ENCODE measurements at places on chromosomes 5 and 9. TPM values are rescaled to one million over a fixed set of nuclear protein-coding genes. Genes with fewer than 3 reads are reported as not detected.
A peak's percentile ranks its signal among the peaks of the same experiment; 100 is the strongest.

SLC25A2 gene
- polyA plus RNA-seq = not detected

KLHL3 gene
- 4.0 TPM for polyA plus RNA-seq

DOLPP1 gene
- polyA plus RNA-seq = 9.1 TPM

COL15A1 gene
- polyA plus RNA-seq = 227 TPM

ITK gene
- 0.31 TPM for polyA plus RNA-seq

MYO10 gene
- 35.3 TPM for polyA plus RNA-seq

ANKRD34B gene
- polyA plus RNA-seq = 0.08 TPM

IFNK gene
- polyA plus RNA-seq = not detected

PKD2L2 gene
- 0.74 TPM for polyA plus RNA-seq

LHX3 gene
- not detected for polyA plus RNA-seq

GPR150 gene
- polyA plus RNA-seq = 0.22 TPM

ACTBL2 gene
- polyA plus RNA-seq = not detected

DNA sequence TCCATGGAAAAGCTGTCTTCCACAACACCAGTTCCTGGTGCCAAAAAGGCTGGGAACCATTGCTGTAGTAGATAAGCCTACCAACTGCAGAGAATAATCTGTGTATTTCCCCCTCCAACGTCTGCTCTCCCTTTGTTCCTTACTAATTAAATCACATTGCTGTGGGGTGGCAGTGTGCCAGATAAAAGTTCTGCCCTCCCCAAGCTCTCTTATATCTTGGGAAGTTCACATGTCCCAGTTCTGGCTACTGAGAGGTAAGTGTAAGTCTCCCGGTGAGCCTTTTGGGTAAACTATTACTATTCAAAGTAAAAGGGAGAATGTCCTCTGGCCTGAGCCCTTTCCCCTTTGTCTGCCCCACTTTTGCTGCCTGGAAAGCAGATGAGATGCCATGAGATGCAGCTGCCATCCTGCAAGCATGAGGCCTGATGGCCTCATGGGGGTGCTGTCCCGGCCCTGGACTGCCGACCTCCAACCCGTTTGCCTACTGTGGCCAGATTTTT lies 14.7 kb downstream of the ENC1 start:
- DNase-seq = no peak

- DNase-seq = no peak
These were observed 56.8 kb downstream of the LIX1 start for GRCh38 chr5:97085459-97086181.

DNA sequence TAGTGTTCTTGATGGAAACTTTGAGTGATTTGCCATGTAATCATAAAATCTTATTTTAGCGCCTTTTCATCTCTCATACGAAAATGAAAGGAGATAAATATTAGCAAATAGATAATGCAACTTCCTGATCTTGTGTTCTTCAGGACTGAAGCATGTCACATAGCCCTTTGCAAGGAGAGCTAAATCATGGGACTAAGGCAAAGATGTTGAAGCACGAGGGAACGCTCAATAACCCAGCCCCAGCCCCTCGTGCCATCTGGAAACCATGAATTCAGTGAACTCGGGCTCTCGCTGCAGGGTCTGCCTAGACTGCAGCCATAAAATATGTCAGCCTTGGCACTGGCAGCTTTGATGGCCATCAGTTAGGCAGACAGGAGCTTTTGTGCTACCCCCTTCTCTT lies 58.2 kb downstream of the F2RL2 start:
- DNase-seq = no peak

- DNase-seq = no peak
These were observed 104.6 kb upstream of the SARDH start for GRCh38 chr9:133842721-133843227.

DNA sequence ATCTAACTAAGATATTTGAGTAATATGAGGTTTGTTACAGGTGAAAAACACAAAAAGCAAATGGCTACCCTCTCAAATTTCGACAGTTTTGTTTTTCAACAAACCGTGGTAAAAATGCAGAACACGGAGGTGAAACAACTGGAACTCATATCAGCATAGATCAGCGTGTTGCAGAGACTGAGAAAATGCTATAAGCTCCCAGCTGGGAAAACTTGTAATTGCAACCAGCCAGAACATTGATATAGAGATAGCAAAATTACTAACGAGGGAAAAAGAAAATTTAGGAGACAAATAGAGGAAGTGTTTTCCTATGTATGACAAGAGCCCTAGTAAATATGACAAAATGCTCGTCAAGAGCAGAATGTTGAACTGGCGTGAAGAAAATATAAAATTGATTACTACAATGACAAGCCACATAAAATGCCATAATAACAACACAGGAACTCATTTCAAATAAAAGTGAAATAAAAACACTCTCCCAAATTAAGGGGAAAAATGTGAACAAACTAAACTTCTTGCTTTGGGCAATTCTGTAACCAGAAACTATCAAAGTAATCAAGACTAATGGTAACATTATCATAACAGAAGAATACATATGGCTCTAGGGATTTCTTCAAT lies 1989.8 kb downstream of the EFNA5 start:
- DNase-seq = no peak

GRCh38 chr5:28714907-28715698 lies 1676.7 kb upstream of the CDH9 start:
- no peak for DNase-seq

- DNase-seq = peak; percentile 35
These were observed 94.4 kb upstream of the ITGA1 start for GRCh38 chr5:52693280-52693679.

- DNase-seq = no peak
These were observed 92.7 kb upstream of the SAP30L start for GRCh38 chr5:154352960-154353548.

DNA sequence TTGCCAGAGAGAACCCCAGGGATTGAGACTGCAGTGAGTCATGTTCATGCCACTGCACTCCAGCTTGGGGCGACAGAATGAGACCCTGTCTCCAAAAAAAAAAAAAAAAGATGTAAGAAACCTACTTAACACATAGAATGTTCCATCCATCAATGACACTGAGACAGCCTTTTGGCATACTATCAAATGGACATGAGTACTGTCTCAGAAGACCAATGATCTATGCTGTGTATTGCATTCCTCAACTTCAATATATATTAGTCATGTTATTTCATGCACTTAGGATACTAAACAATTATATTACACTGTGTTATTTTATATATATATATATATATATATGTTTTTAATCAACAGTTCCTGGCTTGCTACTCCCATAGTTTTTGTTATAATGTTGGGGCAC lies 57.1 kb upstream of the ANKH start:
- no peak for DNase-seq

DNA sequence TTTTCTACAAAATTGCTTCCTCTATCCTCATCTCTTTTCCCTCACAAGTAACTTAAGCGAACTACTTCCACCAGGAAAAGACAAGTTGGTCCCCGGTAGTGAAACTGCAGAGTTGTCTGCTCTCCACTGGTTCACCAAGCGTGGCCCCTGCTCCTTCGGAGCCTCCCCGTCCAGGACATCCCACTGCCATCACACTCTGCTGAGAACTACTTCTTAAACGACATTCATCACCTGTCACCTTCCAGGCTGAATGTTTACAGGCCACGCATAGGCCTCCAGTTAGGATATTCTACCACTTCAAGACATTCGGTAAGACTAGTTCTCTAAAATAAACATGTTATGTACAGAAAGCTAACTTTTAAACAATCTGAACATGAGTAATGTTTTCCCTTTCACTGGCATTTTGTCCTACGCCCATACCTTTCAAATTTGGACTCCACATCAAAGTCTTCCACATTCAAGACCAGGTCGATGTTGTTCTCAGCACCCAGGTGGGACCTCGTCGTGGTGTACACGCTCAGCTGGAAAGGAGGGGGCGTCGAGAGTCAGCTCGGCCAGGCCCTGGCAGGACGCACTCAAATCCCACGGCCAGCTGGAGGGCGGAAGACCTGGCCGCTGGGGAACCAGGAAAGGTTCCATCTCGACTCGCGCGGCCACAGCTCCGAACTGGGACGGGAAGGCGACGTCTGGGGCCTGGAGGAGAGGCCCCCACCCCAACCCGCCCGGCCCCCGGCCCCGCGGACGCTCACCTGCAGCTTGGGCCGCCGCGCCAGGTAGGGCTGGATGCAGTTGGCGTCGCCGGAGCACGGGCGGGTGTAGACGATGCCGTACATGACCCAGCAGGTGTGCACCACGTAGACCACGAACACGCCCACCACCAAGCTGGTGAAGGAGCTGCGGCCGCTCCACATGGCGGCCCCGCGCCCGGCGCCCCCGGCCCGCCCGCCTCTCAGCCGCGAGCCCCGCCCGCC lies 683 bp downstream of the CLPTM1L start:
- DNase-seq = no peak

GRCh38 chr5:24385617-24386016 lies 259.2 kb downstream of the CDH10 start:
- no peak for DNase-seq

- no peak for DNase-seq
These were observed 10.5 kb downstream of the MAST4 start for GRCh38 chr5:66606713-66607112.

- no peak for DNase-seq
These were observed 79.9 kb downstream of the AOPEP start for GRCh38 chr9:94806307-94806893.

DNA sequence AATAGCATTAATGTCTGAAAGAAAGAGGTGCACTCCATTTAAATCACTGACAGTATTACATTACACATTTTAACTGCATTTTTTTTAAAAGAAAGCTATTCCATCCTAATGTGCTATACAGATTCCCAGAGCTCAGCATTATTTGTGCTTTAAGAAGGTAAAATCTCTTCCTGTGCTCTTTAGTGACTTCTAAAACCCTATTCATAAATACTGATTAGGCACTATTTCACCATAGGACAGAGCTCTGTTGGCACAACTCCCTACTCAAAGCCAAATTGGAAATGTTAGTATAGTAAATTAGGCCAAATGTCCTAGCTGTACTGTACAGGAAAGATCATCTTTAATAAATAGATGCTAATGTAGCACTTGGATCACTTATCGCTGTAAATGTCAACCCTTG lies 262.5 kb downstream of the TUSC1 start:
- DNase-seq = no peak

- DNase-seq = no peak
These were observed 1.5 kb downstream of the C5 start for GRCh38 chr9:121048618-121049017.

DNA sequence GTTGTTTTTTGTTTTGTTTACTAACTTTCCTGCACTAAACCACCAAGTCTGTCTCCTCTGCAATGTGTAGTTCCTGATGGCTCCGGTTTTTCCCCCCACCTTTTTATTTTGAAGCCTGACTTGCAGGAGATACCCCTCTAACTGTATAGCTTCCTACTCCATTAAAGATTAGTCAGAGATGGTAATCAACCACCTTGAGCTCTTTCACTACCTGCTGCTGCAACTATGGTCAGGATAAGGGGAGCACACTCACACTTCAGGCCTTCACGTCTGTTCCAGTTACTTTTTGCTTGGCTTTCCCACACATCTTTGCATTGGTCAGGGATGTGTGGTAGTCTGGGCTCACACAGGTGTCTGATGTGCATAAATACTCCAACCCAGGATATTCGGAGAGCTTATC lies 63.4 kb downstream of the NR6A1 start:
- DNase-seq = no peak

GRCh38 chr5:100872408-100873190 lies 30.5 kb downstream of the ST8SIA4 start:
- no peak for DNase-seq

DNA sequence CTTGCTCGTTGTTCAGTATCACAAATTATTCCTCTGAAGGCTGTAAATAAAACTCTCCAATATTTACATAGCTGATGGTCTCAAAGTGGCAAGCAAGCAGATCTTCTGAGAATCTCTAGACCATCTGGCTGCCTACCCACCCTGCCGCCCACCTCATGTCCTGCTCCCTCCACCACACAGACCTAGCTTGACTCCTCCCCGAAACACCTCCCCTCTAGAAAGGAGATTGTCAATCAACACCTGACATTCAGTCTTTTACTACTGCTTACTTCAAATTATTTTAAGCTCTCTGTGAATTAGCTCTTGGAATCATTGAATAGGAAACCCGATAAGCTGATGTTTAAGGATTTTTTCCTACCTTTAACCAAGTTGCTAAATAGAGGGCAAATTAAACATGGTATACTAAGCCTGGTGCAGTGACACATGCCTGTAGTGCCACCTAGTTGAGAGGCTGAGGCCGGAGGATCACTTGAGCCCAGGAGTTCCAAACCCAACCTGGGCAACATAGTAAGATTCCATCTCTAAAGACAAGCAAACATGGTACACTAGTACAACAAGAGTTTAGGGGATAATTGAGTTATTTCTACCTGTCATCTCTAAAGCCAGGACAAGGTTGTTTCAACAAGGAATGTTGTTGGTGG lies 10.9 kb upstream of the SOWAHA start:
- DNase-seq = no peak

DNA sequence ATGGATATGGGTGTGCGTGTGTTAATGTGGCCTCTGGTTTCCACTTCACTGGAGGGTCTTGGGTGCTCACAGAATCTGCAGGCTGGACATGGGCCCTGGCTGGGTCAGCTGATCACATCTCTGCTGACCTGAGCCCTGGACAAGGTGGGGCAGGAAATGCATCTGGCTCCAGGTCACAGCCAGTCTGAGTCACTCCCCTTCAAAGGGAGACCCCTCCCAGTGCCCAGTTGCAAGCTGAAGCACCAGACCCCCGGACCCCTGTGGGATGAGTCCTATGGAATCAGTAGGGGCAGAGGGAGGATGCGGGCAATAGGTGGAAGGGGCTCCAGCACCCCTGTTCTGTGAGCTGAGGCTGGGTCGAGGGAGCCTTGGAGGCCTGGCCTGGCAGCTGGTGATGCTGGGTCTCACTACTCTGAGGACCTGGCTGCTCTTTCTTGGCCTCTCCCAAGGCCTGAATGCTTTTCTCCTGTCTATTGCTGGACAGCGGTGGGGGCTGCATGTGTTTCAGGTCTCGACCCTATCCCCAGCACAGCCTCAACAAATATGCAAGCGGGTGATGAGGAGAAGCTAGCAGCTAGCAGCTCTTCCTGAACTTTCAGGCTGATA lies 54.5 kb downstream of the PHF2 start:
- DNase-seq = no peak

DNA sequence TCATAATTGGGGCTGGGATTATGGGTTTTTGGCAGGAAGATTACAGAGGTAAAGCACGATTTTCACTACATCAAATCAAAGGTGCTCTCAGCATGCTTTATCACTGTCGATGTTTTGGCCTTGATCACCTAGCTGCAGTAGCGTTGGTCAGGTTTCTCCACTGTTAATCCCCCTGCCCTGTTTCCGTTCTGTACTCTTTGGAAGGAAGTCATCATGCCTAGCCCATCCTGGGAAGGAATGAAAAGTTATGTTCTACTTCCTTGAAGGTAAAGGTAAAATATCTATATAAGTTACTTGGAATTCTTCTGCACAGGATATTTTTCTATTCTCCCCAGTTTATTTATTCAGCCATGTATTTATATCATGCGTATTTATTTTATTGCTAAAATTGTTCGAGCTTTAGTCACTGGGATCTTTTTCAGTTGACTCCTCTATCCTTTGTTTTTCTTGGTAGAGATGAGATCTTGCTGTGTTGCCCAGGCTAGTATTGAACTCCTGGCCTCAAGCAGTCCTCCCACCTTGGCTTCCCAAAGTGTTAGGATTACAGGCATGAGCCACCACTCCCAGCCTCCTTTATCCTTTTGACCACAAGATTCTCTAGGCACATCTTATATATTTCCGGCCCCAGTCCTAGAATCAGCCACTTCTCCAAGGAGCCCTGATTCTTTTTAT lies 25.3 kb downstream of the FAF2 start:
- no peak for DNase-seq

Data from hindlimb muscle (tissue), 1 donor.